ENCODE measurements at places on chromosomes 4 and X.
A peak's percentile ranks its signal among the peaks of the same experiment; 100 is the strongest.

DNA sequence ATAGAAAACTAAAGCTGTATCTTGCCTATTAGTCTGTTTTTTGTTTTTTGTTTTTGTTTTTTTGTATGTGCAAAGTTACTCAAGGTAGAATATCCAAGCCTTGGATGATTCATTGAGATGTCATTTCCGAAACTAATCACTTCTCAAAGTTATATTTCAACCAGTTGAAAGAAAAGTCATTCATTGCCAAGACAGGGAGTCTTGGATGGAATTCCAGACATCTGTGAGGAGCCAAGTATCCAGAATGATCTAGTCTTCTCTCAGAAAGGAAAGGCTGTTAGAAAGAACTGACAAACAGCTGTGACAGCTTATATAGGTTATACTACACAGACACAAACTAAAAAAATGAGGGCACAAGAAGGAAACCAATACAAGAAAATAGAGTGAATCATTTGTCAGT, 141.1 kb upstream of the NDST3 start:
- no peak for DNase-seq

- DNase-seq = no peak
Observed at GRCh38 chrX:132433001-132433400, 55.8 kb downstream of the MBNL3 start.

DNA sequence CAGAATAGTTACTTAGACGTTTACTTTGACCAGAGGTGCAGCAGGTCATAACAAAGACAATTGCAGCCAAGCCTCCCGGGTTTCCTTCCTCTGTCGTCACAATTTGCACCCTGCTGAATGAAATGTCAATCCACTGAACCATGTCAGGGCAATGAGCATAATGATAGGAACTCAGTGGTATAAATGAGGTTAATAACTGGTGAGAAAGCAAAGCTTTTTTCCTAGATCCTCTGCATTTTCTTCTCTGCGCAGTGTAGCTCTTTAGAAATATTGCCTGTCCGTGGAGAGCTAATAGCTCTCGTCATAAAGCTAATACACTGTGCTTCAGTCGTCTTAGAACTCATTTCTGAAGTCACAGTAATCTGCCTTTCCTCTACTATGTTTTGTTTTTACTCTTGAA, 1960.1 kb upstream of the ADGRL3 start:
- no peak for DNase-seq

- DNase-seq = no peak
Observed at GRCh38 chr4:150569998-150570535, 11.9 kb upstream of the MAB21L2 start.

- no peak for DNase-seq
Observed at GRCh38 chr4:38889143-38889542, 21.5 kb downstream of the FAM114A1 start.

DNA sequence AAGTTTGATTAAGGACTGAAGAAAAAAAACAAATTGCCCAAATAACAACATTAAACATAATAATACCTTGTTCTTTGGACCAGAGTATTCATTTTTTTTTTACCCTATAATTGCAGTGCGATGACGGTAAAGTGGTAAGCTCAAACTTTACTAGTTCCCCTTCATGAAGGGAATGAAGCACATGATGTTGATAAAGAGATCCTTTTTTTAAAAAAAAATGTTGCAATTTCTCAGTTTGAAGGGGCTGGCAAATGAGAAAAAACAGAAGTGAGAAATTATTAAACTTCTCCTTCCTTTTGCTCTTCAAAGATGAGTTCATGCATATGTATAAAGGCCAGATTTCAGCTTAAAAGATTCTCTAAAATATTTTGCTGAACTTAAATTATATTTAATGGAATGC, 231.7 kb downstream of the C4orf33 start:
- DNase-seq = no peak

- DNase-seq = no peak
Observed at GRCh38 chr4:107736924-107737448, 17.0 kb upstream of the PAPSS1 start.

DNA sequence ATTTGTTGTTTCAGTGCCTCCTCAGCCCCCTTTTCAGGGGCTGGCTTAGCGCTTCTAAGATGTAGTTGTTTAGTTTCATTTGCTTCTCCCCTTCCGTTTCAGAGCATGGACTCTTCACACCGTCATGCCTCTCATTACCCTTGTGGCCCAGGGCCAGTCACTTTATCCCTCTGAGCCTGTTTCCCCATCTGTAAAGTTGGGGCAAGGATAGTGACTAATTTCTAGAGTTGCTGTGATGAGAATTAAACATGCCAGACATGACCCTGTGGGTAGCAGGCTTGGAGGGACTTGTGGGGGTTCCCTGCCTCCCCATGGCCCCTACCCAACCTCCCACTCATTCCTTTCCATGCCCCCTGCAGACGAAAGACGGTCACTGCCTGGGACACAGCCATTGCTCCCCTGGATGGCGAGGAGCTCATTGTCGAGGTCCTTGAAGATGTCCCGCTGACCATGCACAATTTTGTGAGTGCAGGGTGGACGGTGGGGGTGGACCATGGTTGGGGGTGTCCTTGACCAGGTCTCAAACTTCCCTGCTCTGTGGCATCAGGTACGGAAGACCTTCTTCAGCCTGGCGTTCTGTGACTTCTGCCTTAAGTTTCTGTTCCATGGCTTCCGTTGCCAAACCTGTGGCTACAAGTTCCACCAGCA, 3.6 kb downstream of the ARAF start:
- no peak for DNase-seq

GRCh38 chrX:144946666-144947065, 300.6 kb upstream of the SPANXN1 start:
- DNase-seq = peak; percentile 6

DNA sequence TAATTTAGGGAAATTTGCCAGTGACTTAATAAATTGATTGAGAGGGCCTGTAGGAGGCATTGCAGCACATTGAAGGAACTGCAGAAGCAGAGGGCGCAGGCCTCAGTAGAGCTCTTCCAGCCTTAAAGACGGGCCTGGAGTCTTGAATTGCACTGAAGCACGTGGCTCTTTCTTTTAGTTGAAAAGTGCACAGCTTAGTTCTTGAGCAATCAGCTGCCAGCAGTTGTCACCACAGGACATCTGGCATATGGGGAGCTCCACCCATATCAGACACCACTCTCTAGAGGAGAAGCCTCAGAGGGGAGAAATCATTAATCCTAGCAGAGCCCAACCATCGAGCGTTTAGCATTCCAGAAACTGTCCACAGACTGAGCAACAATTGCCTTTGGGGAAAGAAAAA, 16.0 kb upstream of the FGF16 start:
- peak; percentile 8 for DNase-seq

Data from brain pericyte (primary cell).